Subcutaneous adipose tissue (tissue), 4 donors: ENCODE measurements at places on chromosomes 1 and 21. TPM values are rescaled to one million over a fixed set of nuclear protein-coding genes. Genes with fewer than 3 reads are reported as not detected.

NPL gene
- 29.7 TPM for total RNA-seq

IL24 gene
- total RNA-seq, result not detected

HSPA6 gene
- 10.2 TPM for total RNA-seq

OR6F1 gene
- not detected for total RNA-seq

KIF26B gene
- total RNA-seq, result 0.16 TPM

KIF17 gene
- 2.0 TPM for total RNA-seq

RGS7 gene
- total RNA-seq, result not detected

KRTAP19-3 gene
- not detected for total RNA-seq

UTS2 gene
- not detected for total RNA-seq

OR14K1 gene
- total RNA-seq, result not detected

CFHR1 gene
- 0.57 TPM for total RNA-seq

GNAT2 gene
- total RNA-seq, result not detected

PTCH2 gene
- 0.68 TPM for total RNA-seq

TFF2 gene
- total RNA-seq, result not detected

ARHGEF16 gene
- 3.4 TPM for total RNA-seq

PODN gene
- 88.4 TPM for total RNA-seq

CLDN17 gene
- not detected for total RNA-seq

KRTAP21-2 gene
- total RNA-seq, result not detected

CBR3 gene
- 20.9 TPM for total RNA-seq

H3-3A gene
- 368 TPM for total RNA-seq

CR1L gene
- total RNA-seq, result 0.57 TPM

LRRC39 gene
- 2.7 TPM for total RNA-seq

STXBP3 gene
- total RNA-seq, result 75.5 TPM

RCSD1 gene
- total RNA-seq, result 33.3 TPM

S100A9 gene
- total RNA-seq, result 139 TPM

PDPN gene
- 8.1 TPM for total RNA-seq

ANKRD45 gene
- total RNA-seq, result 0.34 TPM

MPL gene
- not detected for total RNA-seq

OR6K3 gene
- total RNA-seq, result not detected

LMX1A gene
- 0.75 TPM for total RNA-seq

CD53 gene
- 21.7 TPM for total RNA-seq

PLXNA2 gene
- 6.8 TPM for total RNA-seq

PAX7 gene
- total RNA-seq, result not detected

VHLL gene
- not detected for total RNA-seq

OR4F16 gene
- not detected for total RNA-seq

KCNA3 gene
- total RNA-seq, result 2.2 TPM

ETV3L gene
- total RNA-seq, result not detected

TMEM61 gene
- total RNA-seq, result not detected

CELA3A gene
- total RNA-seq, result not detected

SPRR2E gene
- not detected for total RNA-seq

CD247 gene
- total RNA-seq, result 1.3 TPM

C1QB gene
- 1,649 TPM for total RNA-seq

BEND5 gene
- 2.4 TPM for total RNA-seq

SUSD4 gene
- total RNA-seq, result 0.33 TPM

LEFTY1 gene
- total RNA-seq, result not detected

TPR gene
- total RNA-seq, result 74.5 TPM

PAFAH2 gene
- total RNA-seq, result 8.8 TPM

VSIG8 gene
- total RNA-seq, result not detected

NECTIN4 gene
- total RNA-seq, result 0.22 TPM

PROK1 gene
- total RNA-seq, result 25.8 TPM

METTL18 gene
- 5.9 TPM for total RNA-seq
